ENCODE measurements at places on chromosomes 5 and 9.
A peak's percentile ranks its signal among the peaks of the same experiment; 100 is the strongest.

DNA sequence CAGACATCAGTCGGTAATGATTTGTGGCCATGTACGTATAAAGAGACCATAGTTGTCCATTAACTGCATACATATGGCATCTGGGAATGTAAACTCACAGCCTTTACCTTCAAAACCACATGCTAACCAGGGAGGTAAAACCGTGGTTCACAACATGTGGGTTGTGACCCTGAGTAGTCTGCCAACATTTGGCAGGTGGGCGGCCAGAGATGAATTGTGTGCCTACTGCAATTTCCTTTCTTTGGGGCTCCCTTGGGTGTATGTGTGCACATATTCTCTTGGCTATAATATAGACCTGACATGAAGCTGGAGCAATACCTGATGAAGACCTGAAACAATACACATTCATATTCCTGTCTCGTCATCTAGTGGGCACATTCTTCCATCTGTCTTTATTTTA, 396.0 kb downstream of the MLLT3 start:
- no peaks in the 10 kb centered on the region for H3K27me3 ChIP-seq
- no peak overlapping the region for H3K4me3 ChIP-seq

GRCh38 chr5:86786955-86787354, 169.2 kb downstream of the COX7C start:
- H3K27me3 ChIP-seq = no peaks in the 10 kb centered on the region
- H3K4me1 ChIP-seq = no peaks in the 10 kb centered on the region
- no peak overlapping the region for H3K4me3 ChIP-seq
- H3K36me3 ChIP-seq = no peaks in the 10 kb centered on the region

DNA sequence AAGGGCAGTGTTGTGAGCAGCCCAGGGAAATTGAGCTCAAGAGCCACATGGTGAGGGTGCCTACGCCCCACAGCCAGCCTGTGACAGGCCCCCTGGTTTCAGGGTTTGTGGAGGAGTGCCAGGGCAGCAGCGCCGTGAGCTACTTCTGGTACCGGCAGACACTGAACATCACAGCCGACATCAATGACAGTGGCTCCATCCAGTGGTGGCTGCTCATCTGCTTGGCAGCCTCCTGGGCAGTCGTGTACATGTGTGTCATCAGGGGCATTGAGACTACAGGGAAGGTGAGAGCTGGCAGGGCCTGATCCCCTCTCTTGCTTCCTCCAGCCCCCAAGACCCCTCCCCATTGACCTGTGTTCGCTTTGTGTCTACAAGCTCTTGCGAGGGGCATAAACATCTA, 10.2 kb downstream of the SLC6A18 start:
- H3K36me3 ChIP-seq = no peaks in the 10 kb centered on the region
- H3K27me3 ChIP-seq = no peaks in the 10 kb centered on the region
- H3K4me1 ChIP-seq = no peaks in the 10 kb centered on the region
- DNase-seq = no peak

DNA sequence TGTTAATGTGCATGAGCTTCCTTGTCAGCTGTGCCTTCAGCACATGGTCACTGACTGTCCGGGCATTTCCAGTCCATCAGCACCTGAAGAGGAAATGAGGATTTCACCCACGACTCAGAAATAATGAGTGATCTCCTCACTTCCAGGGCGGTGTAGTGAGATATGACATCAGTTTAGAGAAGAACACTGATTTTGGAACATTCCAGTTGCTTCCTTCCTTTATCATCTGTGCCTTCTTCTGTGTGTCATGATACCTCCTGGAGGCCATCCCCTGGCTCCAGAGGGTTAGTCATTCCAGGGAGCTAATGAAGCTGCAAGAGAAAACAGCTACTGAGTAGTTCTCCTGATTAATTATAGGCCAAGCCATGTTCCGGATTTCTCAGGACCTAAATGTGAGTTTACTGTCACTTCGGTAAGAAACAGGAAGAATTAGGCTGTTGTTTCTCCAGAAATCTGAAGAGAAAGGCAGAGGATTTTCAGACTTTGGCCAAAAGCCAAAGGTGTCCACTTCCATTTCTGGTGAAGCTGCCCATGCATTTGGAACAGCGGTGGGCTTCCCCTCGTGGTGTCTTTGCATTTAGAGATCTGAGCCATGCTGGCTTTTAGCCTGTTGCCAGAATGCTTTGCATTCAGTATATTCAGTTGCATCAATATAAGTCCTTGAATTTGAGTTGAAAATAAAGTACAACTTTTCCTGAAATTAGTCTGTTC, 161.3 kb upstream of the OTULINL start:
- no peak for DNase-seq
- H3K4me3 ChIP-seq = no peak overlapping the region
- H3K27me3 ChIP-seq = no peaks in the 10 kb centered on the region

DNA sequence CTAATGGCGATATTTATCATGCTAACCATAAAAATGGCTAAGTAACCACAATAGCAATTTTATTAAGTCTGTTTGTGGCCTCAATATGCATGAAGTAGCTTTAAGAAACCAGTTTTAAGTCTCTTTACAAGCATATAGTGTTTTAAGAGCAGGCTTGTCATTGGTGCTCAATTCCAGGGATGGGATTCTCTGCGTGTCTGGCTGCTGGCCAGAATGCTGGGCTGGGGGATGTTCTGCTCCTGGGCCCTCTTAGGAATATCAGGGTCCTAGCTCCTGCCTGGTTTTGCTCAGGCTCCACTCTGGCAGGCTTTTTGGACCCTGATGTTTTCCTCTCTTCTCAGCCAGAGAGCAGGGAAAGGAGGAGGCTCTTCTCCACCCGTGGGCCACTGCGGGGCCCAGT, 127.2 kb downstream of the PDE8B start:
- no peaks in the 10 kb centered on the region for H3K27me3 ChIP-seq
- DNase-seq = no peak
- no peaks in the 10 kb centered on the region for H3K4me1 ChIP-seq
- no peak overlapping the region for H3K27ac ChIP-seq
- no peak overlapping the region for H3K4me3 ChIP-seq
- H3K36me3 ChIP-seq = no peaks in the 10 kb centered on the region

- no peaks in the 10 kb centered on the region for H3K4me1 ChIP-seq
- DNase-seq = no peak
- H3K36me3 ChIP-seq = no peaks in the 10 kb centered on the region
- H3K27ac ChIP-seq = no peak overlapping the region
- H3K4me3 ChIP-seq = no peak overlapping the region
- H3K27me3 ChIP-seq = no peaks in the 10 kb centered on the region
Observed at GRCh38 chr5:124454081-124454480, 292.4 kb downstream of the ZNF608 start.

GRCh38 chr5:93090698-93091097, 490.3 kb downstream of the NR2F1-AS1 start:
- H3K4me1 ChIP-seq = no peaks in the 10 kb centered on the region
- no peaks in the 10 kb centered on the region for H3K27me3 ChIP-seq
- no peak overlapping the region for H3K27ac ChIP-seq
- H3K4me3 ChIP-seq = no peak overlapping the region
- DNase-seq = no peak
- H3K36me3 ChIP-seq = no peaks in the 10 kb centered on the region

GRCh38 chr9:131593936-131594665, 48.8 kb downstream of the PRRT1B start:
- H3K4me3 ChIP-seq = no peak overlapping the region
- no peak for DNase-seq
- H3K4me1 ChIP-seq = peaks cover 14% of the 10 kb centered on the region
- H3K27ac ChIP-seq = no peak overlapping the region
- peaks cover 7% of the 10 kb centered on the region for H3K36me3 ChIP-seq

GRCh38 chr9:21728781-21729180, 73.7 kb upstream of the MTAP start:
- no peak for DNase-seq
- H3K27ac ChIP-seq = no peak overlapping the region
- no peaks in the 10 kb centered on the region for H3K4me1 ChIP-seq
- H3K27me3 ChIP-seq = peaks cover 2% of the 10 kb centered on the region

DNA sequence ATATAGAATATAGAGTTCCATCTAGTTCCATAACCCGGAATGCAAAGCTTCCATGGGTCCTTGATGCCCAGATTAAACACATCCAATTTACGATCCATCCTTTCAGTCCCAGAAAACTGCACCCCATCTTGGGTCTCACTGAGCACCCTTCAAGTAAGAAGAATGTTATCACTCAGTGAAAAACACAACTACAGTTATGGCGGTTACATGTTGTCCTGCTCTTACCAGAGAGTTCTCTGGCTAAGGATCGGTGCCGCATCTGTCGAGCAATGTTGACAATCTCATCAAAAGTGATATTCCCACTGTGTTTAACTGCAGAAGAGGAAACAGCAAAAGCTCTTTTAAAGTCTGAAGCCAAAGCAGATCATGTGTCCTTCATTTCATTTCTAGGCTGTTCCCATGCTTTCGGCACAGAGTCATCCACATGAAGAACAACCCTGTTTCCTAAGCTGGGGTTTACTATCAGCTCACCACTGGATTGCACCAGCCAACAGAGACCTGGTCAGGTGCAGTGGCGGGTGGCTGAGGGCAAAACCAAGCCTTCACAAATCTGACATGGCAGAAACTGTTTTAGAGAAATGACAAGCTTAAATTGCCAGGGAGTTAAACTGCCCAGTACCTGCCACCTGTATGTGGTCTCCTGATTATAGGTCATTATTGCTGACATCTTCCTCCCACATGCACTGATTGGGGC, 2.9 kb downstream of the RPL12 start:
- no peaks in the 10 kb centered on the region for H3K27me3 ChIP-seq
- H3K4me3 ChIP-seq = peak overlapping the region; percentile 16
- H3K27ac ChIP-seq = no peak overlapping the region
- peaks cover 19% of the 10 kb centered on the region for H3K4me1 ChIP-seq
- peaks cover 41% of the 10 kb centered on the region for H3K36me3 ChIP-seq

GRCh38 chr9:109602987-109603386, 104.9 kb upstream of the PTPN3 start:
- no peaks in the 10 kb centered on the region for H3K27me3 ChIP-seq
- no peaks in the 10 kb centered on the region for H3K36me3 ChIP-seq
- H3K4me3 ChIP-seq = no peak overlapping the region
- H3K27ac ChIP-seq = no peak overlapping the region
- H3K4me1 ChIP-seq = no peaks in the 10 kb centered on the region
- no peak for DNase-seq

- no peak overlapping the region for H3K27ac ChIP-seq
- no peaks in the 10 kb centered on the region for H3K27me3 ChIP-seq
- H3K36me3 ChIP-seq = no peaks in the 10 kb centered on the region
- no peak for DNase-seq
- no peak overlapping the region for H3K4me3 ChIP-seq
Observed at GRCh38 chr9:92965759-92966517, 18.6 kb downstream of the FGD3 start.

- no peak overlapping the region for H3K27ac ChIP-seq
Observed at GRCh38 chr5:155919126-155919525, 407.8 kb upstream of the SGCD start.

DNA sequence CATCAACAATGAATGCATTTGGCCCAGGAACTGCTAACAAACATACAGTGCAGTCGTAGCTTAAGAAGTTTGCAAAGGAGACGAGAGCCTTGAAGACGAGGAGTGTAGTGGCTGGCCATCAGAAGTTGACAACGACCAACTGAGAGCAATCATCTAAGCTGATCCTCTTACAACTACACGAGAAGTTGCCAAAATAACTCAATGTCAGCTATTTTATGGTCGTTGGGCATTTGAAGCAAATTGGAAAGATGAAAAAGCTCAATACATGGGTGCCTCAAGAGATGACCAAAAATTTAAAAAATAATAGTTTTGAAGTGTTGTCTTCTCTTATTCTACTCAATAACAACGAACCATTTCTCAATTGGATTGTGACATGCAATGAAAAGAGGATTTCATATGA, 757.7 kb upstream of the CHD1 start:
- H3K27ac ChIP-seq = no peak overlapping the region
- no peaks in the 10 kb centered on the region for H3K36me3 ChIP-seq
- H3K4me3 ChIP-seq = no peak overlapping the region
- H3K4me1 ChIP-seq = no peaks in the 10 kb centered on the region
- H3K27me3 ChIP-seq = no peaks in the 10 kb centered on the region

- peaks cover 14% of the 10 kb centered on the region for H3K36me3 ChIP-seq
- no peak overlapping the region for H3K4me3 ChIP-seq
- H3K27ac ChIP-seq = no peak overlapping the region
- DNase-seq = peak; percentile 31
- H3K4me1 ChIP-seq = peaks cover 26% of the 10 kb centered on the region
Observed at GRCh38 chr5:72860499-72860898, 44.0 kb downstream of the TNPO1 start.

DNA sequence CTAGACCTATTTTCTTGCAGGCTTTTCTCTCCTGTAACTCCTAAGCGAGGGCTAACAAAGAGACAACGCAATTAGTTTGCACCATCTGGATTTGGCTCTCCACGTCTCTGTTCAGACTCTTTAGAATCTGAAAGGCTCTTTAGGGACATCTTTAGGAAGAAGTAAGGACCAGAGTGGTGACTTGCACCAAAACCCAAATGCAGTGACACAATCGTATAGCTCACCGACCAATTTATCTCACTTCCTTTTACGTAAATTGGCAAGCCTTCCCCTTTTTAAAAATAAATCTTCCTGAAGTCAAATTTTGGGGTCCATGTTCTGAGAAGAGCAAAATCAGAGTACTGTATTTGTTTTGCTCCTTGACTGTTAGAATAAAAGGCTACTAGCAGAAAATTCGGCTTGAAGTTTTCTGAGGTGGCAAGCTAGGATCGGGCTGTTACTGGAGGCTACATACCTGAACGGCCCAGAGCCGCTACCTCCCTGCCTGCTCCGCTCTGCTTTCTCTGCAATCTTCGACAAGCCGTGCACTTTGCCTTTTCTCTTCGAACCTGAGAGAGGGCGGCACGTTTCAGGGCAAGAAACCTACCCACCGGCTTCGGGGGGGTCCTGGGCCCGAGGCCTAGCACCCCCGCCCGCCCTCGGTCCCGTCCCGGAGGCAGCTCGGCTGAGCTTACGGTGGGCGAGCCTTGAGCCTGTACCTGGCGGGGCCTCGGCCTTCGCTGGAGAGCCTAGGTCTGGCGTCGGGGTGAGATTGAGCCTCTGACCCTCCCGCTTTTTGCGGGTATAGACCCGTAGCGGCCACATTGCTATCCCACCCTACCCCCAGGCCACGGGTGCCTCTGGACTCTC, 537 bp downstream of the MEIKIN start:
- no peak overlapping the region for H3K4me3 ChIP-seq
- DNase-seq = no peak

DNA sequence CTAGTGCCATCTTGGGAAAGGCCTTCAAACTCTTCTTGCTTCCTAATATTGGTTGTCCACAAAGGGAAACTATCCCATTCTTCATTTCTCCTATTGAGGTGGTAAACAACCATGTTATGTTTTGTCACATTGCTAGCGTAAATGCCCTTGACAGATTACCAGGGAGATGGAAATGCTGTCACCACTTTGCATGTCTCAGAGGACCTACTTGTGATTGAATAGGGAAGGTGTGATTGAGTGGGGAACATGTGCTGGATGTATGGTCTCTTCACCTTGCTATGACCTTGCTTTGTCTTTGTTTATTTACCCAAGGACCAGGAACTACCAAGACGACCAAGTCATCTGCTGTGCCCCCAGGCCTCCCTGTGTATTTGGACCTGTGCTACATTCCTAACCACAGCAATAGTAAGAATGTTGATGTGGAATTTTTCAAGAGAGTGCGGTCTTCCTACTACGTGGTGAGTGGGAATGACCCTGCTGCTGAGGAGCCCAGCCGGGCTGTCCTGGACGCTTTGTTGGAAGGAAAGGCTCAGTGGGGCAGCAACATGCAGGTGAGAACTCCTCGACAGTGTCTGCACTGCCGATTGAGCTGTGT, 96.1 kb downstream of the MAP1B start:
- H3K27me3 ChIP-seq = no peaks in the 10 kb centered on the region
- no peak overlapping the region for H3K27ac ChIP-seq
- H3K4me3 ChIP-seq = no peak overlapping the region
- peaks cover under 1% of the 10 kb centered on the region for H3K4me1 ChIP-seq

All from endothelial cell of umbilical vein (primary cell).